Urinary bladder (tissue), 4 donors: ENCODE measurements at places on chromosomes 7 and 10.

GRCh38 chr7:29194206-29194593 is 375 bp upstream of the CHN2 start:
- DNase-seq = peak; percentile 8

GRCh38 chr10:117461766-117462423 is 80.7 kb upstream of the EMX2 start:
- DNase-seq = peak; percentile 83

DNA sequence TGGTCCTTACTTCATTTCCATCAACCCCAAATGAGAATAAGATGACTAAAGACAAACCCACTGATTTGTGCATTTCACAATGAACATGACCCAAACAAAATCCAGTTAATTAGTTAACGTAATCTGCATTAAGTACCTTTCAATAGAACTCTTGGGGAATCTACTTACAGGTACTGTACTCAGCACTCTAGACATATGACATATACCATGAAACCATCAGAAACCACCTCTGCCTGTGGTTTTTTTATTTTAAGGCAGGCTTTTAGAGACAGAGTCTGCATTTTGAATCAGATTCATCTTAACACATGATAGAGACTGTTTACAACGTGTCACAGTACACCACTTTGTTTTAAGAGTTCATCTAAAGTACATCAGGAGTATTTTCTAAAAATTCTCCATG is 168.4 kb downstream of the BTAF1 start:
- no peak for DNase-seq

GRCh38 chr7:75815418-75816064 is 1.9 kb upstream of the CCL24 start:
- DNase-seq = no peak

DNA sequence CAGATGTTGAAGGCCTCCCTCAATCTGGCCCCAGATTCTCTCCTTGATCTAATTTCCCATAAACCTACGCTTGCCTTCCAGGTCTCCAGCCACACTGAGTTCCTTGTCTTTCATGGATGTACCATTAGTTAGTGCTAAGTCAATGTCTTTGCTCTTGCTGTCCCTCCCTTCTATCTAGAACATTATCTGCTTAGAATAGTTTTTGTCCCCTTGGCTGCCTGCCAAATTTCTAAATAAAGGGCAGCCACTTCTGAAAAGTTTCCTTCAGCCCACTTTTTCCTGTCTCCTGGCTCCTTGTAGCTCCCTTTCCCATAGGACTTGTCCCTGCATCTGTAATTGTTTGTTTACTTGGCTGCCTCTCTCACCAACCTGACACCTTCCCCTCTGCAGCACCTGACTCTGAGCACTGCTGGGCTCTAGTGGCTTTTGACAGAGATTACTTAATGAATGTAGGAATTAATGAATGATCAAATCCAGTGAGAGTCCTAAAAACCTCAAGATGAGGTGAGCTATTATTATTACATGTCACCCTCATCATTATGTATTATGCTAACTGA is 58.3 kb downstream of the CXCL12 start:
- DNase-seq = no peak

DNA sequence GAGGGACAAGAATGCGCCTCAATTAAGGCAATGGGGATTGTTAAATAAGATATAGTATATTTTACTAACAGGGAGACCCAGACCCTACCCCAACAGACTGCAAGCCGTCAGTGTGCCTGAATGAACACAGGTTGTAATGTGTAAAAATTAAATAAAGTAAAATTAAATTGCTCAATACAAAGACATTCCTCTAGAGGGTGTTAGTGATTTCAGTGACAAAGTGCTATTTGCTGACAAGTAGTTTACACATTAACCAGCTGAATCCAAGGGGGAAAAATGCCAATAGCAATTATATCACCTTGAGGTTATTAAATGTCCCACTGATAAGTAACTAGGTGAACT is 110.5 kb downstream of the EBF3 start:
- DNase-seq = peak; percentile 13

GRCh38 chr7:155580367-155580766 is 34.0 kb upstream of the CNPY1 start:
- no peak for DNase-seq

DNA sequence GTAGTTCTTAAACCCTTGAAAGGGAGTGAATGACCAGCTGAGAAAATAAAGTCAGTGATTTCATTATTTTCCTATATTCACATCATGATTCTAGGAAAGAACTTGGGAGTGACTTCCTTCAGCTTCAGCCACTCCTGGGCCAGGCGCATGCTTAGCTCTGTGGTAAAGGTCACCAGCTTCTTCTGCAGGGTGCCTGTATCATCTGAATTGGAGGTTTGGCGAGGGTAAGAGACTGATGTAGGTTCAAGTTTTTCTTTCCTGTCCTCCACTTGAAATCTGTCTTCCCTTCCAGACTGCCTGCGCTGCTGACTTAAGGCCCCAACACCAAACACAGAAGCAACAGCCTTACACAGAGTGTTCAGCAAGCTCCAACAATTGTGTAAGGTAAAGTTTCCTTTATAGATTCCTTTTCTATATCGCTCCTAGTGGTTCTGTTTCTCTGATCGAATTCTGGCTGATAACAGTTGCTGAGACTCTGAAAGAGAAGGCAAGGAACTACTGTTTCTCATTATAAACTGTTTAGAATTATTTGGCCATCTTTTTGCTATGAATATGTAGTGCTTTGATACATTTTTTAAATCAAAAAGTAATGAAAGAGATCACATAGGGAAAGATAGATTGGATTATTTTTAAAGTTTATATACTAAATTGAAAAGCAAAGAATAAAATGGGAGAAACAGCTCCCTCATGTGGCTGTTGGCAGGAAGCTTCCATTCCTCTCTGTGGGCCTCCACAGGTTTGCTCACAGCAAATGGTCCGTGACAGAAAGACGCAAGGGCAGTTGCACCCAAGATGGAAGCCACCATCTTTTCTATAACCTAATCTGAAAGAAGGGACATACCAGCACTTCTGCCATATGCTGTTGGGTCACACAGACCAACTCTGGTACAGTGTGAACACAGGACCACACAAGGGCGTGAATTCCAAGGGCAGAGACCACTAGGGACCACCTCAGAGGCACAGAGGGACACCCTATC is 14.0 kb downstream of the GATAD1 start:
- no peak for DNase-seq

- DNase-seq = no peak
Measured at GRCh38 chr10:99470327-99470726, 39.9 kb upstream of the GOT1 start.

DNA sequence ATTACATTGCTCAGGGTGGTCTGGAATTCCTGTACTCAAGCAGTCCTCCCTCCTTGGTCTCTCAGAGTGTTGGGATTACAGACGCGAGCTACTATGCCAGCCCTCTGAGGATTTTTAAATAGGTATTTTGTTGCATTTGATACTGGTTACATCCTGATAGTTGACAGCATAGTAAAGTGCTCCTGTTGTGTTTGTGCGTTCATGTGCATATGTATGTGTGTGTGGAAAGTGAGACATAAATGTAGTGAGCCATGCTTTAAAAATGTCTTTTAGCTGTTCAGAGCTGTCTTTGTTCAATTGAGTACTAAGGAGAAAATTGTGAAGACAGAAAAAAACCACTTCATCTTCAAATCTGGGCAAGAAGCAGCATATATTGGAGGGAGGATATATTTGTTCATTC is 27.8 kb downstream of the ZNRF2 start:
- DNase-seq = no peak

DNA sequence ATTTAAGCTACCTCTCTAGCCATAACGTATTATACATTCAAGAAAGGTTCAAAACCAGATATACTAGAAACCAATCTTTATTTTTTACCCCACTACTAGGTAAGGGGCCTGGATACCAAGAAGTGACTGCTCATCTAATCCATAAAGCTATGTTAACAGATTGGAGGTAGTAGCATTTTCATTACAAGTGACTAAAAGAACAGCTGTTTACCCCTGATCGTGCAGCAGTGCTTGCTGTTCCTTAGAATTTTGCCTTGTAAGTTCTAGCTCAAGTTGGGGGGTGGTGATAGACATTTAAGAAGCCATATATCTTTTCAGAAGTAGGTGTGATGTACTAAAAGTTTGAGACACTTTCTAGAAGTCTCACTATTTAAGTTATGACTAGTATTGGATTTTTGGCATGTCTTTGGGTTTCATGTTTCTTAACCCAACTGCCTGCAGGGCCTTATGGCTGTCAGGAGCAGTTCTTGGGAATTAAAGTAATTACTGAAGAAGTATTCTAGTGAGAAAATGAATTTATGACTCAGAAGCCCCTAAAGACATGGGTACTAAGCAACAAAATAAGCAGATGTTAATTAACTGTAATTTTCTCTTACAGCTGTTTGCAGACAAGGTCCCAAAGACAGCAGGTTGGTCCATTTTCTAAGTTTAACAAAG is 2.3 kb downstream of the PPIA start:
- no peak for DNase-seq

GRCh38 chr7:2818121-2818520 is 26.0 kb downstream of the GNA12 start:
- no peak for DNase-seq

- no peak for DNase-seq
Measured at GRCh38 chr10:87523731-87524130, 19.0 kb downstream of the MINPP1 start.

DNA sequence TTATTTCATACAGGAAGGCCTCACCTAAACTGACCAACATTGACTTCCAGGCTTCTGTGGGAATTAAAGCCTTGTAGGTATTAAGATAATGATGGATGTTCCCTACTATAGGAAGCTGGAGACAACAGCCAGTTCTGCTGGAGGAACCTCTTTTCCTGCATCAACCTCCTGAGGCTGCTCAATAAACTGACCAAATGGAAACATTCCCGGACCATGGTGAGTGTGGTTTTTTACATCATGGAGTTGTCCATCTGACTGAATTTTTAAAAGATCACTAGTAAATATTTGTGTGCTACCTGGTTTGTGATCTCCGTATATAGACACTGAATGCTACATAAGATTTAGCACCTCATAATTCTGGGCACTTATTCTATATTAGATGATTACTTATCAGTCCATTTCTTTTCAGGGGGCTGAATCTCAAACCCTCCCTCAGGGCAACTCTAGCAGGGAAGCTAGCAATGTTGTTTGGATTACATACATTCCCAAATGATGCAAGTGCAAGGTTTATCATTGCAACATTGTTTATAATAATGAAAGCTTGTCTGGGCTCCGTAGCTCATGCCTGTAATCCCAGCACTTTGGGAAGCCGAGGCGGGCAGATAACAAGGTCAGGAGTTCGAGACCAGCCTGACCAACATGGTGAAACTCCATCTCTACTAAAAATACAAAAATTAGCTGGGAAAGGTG is 21.5 kb upstream of the SMKR1 start:
- DNase-seq = no peak

DNA sequence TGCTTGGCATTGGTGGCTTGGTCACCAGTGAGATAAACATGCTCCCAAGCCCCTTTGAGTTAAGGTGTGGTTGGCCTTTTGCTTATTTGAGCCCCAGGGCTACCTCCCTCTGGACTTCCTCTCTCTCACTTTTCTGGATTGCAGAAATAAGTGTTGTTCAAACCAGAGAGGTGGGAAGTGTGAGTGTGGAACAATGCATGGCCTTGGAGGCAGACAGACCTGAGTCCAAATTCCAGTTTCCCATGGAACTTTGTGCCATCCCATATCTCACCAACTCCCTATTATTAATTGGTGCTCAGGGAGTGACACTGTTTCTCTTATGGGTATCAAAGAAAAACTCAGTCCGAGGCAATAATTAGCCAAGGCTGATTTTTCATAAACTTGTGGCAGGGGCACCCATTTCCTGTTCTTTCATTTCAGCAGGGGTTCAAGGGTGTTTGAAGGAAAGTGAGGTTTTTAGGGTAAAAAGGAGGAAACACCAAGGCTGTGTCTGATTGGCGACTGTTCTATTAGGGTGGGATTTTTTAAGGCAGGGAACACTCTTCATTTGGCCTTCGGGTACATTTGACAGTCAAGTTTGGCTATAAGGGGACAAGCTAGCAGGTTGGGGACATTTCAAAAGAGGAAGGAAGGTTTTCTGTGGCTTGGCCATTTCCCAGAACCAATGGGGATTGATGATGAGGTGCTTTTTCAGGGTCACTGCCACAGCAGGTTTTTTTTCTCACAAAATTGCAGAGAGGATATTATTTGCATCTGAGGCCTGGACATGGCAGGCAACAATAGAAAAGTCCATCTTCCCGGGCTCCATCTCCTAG is 148.8 kb upstream of the NPY start:
- DNase-seq = no peak

- DNase-seq = peak; percentile 47
Measured at GRCh38 chr7:128031901-128032604, 816 bp upstream of the LRRC4 start.

- no peak for DNase-seq
Measured at GRCh38 chr7:15906436-15906835, 220.0 kb upstream of the MEOX2 start.

DNA sequence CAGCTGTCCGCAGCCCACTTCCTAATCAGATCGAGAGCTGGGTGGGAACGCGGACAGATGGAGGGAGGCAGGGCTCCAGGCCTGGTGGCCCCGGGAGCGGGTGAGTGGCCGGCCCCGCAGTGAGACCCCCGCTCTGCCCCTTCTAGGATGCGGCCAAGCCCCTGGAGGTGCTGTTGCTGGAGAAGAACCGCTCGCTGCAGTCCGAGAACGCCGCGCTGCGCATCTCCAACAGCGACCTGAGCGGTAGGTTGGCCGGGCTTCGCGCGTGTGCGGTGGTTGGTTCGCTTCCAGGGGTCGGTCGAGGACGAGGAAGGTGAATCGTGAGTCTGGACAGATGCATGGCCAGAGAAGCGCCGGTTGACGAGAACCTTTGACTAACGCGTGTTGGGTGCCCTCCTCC is 91.3 kb upstream of the SH2B2 start:
- DNase-seq = no peak
